Bronchial smooth muscle cell (primary cell): ENCODE measurements at places on chromosomes 6 and 20. TPM values are rescaled to one million over a fixed set of nuclear protein-coding genes. Genes with fewer than 3 reads are reported as not detected.

The WASF1 gene
- 2.5 and 4.9 TPM in 2 replicates for total RNA-seq

The TCP11 gene
- 0.16 TPM in 1 of 2 replicates, not detected in the other for total RNA-seq

The POM121L2 gene
- total RNA-seq = not detected in 2 replicates

The IL17A gene
- not detected in 2 replicates for total RNA-seq

The ULBP1 gene
- 0.32 TPM in 1 of 2 replicates, not detected in the other for total RNA-seq

The KIF16B gene
- total RNA-seq = 13.8 and 17.0 TPM in 2 replicates

The B3GAT2 gene
- under 0.01 TPM in 1 of 2 replicates, not detected in the other for total RNA-seq

The VGLL2 gene
- total RNA-seq = not detected in 2 replicates

The TFAP2A gene
- 0.16 TPM in 1 of 2 replicates, not detected in the other for total RNA-seq

The EYS gene
- under 0.01 TPM in 1 of 2 replicates, not detected in the other for total RNA-seq

The DEFB124 gene
- total RNA-seq = not detected in 2 replicates

The GPR6 gene
- total RNA-seq = not detected in 2 replicates

The TENT5A gene
- 12.3 and 23.2 TPM in 2 replicates for total RNA-seq

The EPB41L1 gene
- 12.0 and 12.4 TPM in 2 replicates for total RNA-seq

The RCAN2 gene
- 0.09 and 1.6 TPM in 2 replicates for total RNA-seq

The HAO1 gene
- total RNA-seq = not detected in 2 replicates

The SALL4 gene
- total RNA-seq = under 0.01 and 0.09 TPM in 2 replicates

The BCL2L1 gene
- total RNA-seq = 38.6 and 39.2 TPM in 2 replicates

The HRH3 gene
- total RNA-seq = not detected in 2 replicates

The SYCP2L gene
- under 0.01 TPM in 1 of 2 replicates, not detected in the other for total RNA-seq

The CDS2 gene
- 18.3 and 20.4 TPM in 2 replicates for total RNA-seq

The CLIC5 gene
- total RNA-seq = not detected in 2 replicates

The TMEM239 gene
- under 0.01 TPM in 1 of 2 replicates, not detected in the other for total RNA-seq

The TMEM74B gene
- not detected in 2 replicates for total RNA-seq

The ADGRB3 gene
- total RNA-seq = 0.16 TPM in 1 of 2 replicates, not detected in the other

The RING1 gene
- total RNA-seq = 45.4 and 50.0 TPM in 2 replicates

The NCOA5 gene
- total RNA-seq = 5.4 and 7.2 TPM in 2 replicates

The FNDC11 gene
- 0.60 and 0.95 TPM in 2 replicates for total RNA-seq

The ZBP1 gene
- not detected in 2 replicates for total RNA-seq

The TREM2 gene
- total RNA-seq = 0.09 TPM in 1 of 2 replicates, not detected in the other

The ZC3H12D gene
- 0.09 and 0.16 TPM in 2 replicates for total RNA-seq

The TRERF1 gene
- total RNA-seq = 4.0 and 4.7 TPM in 2 replicates

The MLN gene
- total RNA-seq = not detected in 2 replicates

The ZNF292 gene
- total RNA-seq = 18.9 and 21.7 TPM in 2 replicates

The GHRH gene
- total RNA-seq = not detected in 2 replicates
